ENCODE measurements at places on chromosomes 2 and 18.

DNA sequence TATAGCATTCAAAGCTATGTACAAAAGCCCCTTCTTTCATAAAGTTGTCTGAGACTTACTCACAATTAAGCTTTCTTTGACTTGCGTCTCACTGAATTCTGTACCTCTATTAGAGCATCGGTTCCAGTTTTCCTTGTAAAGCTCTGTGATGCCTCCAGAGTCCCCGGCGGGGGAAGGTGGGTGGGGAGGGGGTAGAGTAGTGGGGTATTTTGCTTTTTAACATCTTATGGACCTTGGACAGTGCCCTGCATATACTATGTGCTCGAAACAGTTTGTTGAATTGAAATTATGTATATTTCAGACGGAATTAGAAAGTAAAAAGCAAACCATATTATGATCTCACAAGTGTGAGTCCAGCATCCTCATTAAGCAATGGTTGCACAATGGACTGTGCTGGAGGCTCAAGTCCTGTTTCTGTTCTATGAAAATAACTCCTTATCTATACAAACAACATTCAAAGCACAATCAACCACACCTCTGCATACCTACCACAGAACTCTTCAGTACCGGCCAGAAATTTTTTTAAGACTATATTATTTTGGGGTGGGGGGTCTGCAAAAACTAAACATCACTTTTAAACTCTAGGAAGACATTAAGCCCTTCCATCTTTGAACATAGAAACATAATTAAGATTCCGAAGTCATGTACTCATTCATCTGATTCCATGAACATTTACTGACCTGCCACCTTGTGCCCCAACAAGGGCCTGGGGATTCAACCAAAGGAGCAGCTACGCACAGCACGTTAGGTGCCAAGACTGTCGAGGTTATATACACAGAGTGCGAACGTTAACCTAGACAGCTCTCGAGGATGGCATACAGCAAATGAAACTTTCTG is 908 bp downstream of the STAT1 start:
- peak; percentile 30 for DNase-seq

- DNase-seq: peak; percentile 62
Observed at GRCh38 chr2:237154082-237154638, 68.5 kb downstream of the COPS8 start.

DNA sequence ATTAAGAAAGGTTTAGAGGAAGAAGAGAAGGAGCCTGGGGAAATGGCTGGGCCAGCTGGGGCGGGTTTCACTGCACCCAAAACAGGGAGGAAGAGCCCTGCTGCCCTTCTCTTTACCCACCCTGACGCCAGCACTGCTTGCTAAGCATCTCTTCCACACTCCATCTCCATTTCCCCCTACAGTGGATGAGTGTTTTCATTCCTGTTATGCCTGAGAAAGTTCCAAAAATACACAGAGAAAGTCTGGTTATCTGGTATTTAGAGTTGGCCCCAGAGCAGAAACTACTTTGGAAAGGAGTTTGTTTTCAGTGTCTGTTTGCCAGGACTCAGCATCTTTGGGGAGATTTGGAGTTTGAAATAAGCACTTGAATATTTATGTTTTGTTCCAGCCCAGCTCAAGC is 451.0 kb downstream of the SLC4A3 start:
- DNase-seq: no peak

- peak; percentile 44 for DNase-seq
Observed at GRCh38 chr2:219178377-219179175, 501 bp downstream of the RETREG2 start.

DNA sequence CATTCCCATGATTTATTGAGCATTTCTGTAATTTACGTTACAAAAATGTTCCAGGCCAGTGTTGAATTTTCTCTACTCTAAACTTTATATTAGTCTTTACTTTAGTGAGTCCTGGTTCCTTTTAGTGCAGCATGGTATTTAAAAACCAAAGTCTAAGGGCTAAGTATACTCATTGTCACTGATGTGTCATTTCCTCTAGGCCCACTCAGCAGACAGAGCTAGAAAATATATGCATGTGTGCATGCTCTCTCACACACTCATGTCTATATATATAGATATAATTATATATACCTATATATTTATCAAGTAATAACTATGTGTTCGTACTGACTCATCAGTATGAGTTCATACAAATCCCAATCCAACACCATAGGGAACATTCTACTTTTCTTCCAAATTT is 132.5 kb upstream of the SLC8A1 start:
- DNase-seq: no peak

DNA sequence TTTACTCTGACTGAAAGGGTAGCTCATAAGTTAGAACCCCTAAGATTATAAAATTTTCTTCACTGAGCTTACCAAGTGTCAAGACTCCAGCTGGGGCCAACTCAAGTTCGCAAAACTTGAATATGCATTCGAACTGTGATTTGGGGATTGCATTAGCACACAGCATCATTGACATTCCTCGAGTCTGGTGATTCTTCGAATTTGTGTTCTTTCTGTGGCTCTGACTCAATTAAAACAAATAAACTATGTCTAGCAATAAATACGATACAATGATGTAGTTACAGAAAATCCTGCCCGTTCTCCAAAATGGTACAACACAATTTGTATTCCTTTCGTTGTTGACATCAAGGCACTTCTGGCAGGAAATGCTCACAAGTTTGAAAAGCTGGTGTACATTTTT is 11.1 kb downstream of the CCL20 start:
- DNase-seq: no peak

GRCh38 chr2:98560256-98560771 is 48.0 kb downstream of the COA5 start:
- DNase-seq: no peak

DNA sequence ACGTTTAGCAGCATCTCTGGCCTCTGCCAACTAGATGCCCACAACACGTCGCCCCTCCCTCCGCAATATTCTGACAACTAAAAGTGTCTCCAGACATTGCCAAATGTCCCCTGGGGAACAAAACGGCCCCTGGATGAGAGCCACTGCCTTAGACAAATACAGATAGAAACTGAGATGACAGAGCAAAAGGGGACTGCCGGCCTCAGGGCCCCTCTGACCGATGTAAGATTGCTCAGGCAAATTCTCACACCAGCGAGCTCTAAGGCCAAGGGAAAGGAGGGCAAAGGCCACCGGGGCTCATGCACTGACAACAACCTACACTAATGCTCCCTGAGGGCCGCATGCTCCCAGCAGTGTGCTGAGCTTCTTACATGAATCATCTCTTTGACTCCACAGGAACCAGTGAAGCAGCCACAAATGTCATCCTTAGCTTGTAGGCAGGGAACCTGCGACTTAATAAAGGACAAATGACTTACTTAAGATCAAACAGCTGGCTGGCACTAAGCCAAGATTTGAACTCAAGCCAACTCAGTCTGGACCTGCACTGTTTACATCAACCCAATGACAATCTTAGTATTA is 228.5 kb downstream of the TTC32 start:
- no peak for DNase-seq

GRCh38 chr2:143425896-143426295 is 296.7 kb downstream of the ARHGAP15 start:
- DNase-seq: no peak

DNA sequence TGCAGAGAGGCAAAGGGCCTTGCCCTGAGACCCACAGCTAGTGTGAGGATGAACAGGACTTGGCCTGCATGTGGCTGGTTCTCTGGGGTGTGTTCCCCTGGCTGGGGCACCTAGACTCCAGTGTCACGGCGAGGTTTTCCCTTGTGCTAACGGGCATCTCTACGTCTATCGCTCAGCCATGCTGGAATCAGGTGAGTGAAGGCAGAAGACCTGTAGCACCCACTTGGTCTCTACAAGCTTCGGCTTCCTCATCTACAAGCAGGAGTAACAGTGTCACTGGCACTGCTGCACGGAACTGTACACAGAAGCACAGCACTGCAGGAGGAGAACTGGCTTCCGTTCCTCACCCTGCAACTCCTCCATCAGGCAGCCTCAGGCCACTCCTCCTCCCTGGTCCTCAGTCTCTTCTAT is 30.6 kb downstream of the HS1BP3 start:
- no peak for DNase-seq

- no peak for DNase-seq
Observed at GRCh38 chr2:73107211-73107926, 5.4 kb downstream of the RAB11FIP5 start.

DNA sequence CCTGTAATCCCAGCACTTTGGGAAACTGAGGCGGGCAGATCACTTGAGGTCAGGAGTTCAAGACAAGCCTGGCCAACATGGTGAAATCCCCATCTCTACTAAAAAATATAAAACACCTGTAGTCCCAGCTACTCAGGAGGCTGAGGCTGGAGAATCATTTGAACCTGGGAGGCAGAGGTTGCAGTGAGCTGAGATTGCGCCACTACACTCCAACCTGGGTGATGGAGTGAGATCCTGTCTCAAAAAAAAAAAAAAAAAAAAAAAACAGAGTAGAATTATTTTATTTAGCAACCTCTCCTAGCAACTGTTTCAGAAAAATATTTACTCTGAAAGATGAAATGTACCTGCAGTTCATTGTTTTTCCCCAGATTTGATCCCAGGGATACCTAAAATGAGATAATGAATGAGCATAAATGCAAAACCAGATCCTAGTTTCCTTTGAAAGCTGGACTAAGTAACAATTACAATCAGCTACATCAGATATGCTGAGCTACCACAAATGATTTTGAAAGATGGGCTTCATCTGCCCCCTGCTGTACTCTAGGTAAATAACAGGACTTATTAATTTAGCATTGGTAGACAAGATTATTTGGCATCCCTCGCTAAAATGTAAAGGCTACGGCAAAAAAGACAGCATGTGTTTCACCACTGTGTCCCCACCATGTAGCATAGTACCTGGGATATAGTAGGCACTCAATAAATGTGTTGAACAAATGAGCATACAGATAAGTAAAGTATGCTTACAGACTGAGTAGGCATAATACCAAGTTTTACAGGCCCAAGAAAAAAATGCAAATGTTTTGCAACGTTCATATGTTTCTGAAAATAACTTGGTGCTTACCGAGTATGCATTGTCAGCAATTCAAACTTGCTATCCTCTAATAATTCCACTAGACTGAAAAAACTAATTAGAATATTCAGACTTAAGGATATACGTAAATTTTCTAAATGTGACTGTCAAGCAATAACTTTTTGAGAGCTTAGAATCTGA is 102.5 kb downstream of the ATL2 start:
- DNase-seq: peak; percentile 37

DNA sequence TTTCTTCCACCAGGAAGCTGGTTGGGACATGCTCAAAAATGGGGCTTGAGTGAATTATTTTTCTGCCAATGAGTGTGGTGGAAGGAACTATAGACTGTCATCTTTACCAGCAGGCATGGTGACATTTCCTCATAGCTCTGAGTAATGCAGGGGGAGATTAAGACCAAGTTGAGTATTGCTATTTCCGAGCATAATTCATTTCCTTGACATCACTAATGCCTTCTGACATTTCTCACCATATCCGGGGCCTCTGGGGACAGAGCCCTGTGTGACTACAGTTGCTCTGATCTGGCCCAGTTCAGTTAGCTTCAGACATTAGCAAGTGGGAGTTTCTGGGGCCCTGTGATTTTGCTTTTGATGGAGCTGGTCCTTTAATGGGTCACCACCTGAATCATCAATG is 410.4 kb downstream of the MEIS1 start:
- no peak for DNase-seq

- no peak for DNase-seq
Observed at GRCh38 chr2:118118479-118118878, 30.2 kb downstream of the INSIG2 start.

- no peak for DNase-seq
Observed at GRCh38 chr2:41894563-41895333, 153.1 kb upstream of the PKDCC start.

GRCh38 chr2:47599171-47599570 is 183.8 kb upstream of the MSH6 start:
- no peak for DNase-seq

DNA sequence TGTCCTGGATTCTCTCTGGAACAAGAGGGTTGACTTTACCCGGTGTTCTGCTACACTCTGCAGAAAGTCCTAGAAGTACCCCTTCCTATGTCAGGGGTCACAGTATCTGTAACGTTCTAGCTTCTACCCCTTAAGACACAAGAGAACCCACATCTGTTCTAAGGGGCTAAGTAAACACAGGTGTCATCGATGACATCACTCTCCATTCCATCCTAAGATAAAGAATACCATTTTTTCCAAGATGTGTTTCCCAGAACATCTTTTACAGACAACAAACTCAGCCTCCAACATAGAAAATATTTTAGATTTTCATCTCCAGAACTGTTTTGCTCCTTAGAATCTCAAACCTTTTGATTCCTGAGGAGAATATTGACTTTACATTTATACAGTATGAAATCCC is 239.1 kb downstream of the TRIB2 start:
- DNase-seq: no peak

GRCh38 chr2:220648628-220649027 is 923.5 kb downstream of the EPHA4 start:
- DNase-seq: no peak

- no peak for DNase-seq
Observed at GRCh38 chr18:48084858-48085257, 154.4 kb upstream of the SMAD2 start.

GRCh38 chr2:232523682-232524597 is 2.0 kb upstream of the CHRND start:
- no peak for DNase-seq

DNA sequence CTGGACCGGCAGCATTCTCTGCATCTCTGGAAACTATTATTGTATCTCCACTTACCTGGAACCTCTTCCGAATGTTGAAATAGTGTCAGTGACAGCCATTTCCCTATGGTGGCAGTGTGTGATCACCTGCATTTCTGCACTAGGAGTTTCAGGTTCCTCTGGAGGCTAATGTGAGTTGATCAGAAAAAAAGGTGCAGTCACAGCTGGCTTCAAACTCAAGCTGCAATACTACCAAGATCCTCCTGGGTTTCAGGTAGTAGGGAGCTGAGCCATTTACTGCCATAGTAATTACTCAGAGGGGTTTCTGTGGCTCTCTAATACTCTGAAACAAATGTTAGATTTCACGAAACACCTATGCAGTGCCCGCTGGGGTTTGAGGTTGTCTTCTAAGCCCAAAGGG is 183.5 kb upstream of the OSR1 start:
- no peak for DNase-seq

GRCh38 chr2:178450524-178450773 is 526 bp downstream of the PRKRA start:
- no peak for DNase-seq

GRCh38 chr2:65820454-65820853 is 388.1 kb upstream of the SPRED2 start:
- no peak for DNase-seq

DNA sequence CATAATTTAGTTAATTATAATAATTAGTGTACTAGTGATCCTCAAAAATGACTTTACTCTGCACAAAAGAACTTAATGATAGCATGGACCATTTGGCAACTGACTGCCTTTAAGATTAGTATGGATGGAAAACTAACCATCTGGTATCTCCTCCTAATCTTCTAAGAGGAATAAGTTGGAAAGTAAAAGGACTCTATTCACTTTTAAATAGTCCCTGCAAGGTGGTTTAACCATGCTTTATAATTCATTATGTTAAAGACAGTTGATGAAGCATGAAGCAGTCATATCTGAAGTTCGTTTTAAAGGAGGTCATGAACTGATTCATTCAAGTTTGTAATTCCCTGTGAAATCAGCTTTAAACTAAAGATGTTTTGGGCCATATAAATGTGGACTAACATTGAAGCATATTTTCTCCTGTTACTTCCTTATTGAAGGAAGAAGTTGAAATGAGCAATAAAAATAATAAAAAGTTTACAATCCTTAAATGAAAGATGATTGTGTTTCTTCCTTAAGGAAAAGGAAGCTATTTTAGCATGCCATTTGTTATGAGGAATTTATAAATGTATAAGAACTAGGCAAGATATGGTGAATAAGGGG is 446.0 kb downstream of the XIRP2 start:
- no peak for DNase-seq

- DNase-seq: no peak
Observed at GRCh38 chr2:236156860-236157194, 11.4 kb downstream of the GBX2 start.

Data from DND-41 (cell line).